ENCODE measurements at places on chromosomes 2 and 18.

- no peak for DNase-seq
Measured at GRCh38 chr2:19667536-19667949, 234.2 kb downstream of the TTC32 start.

- DNase-seq = no peak
Measured at GRCh38 chr18:45255197-45255890, 359.9 kb upstream of the SLC14A2 start.

- DNase-seq = no peak
Measured at GRCh38 chr2:3654011-3654410, 4.0 kb upstream of the ALLC start.

- DNase-seq = no peak
Measured at GRCh38 chr2:6780765-6781274, 84.9 kb downstream of the CMPK2 start.

DNA sequence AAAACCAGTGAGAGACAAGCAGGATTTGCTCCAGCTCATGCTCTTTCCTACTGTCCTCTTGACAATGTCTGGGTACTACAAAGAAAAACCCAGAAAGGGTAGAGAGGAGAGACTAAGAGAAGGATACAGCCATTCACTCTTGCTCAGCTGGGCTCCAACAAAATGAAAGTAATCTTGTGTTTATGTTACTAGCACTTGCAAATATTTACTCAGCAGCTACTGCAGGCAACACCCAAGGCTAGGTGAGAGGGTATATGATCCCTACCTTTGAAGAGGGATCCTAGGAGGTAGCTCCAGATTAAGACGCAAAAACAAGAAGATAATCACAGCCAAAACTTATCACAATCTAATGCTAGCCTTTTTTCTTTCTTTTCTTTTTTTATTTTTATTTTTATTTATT is 329.6 kb upstream of the ACVR2A start:
- DNase-seq = no peak

- no peak for DNase-seq
Measured at GRCh38 chr2:237160271-237160919, 74.7 kb downstream of the COPS8 start.

DNA sequence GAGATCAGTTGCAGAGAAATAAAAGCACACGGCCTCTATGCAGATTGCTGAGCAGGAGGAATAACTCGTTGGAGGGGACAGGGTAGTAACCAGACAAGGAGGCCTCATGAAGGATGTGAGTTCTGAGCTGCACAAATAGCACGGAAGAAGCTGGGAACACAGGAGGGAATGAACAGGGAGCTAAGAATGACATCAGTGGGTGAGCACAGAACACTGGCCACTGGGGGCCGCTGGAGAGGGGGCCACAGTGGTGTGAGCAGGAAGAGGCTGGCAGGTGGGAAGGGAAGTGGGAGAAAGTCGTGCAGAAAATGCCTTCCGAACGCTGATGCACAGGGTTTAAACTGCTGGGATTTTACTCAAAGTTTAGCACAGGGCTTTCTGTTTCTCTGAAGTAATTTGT is 61.0 kb downstream of the ZAP70 start:
- no peak for DNase-seq

DNA sequence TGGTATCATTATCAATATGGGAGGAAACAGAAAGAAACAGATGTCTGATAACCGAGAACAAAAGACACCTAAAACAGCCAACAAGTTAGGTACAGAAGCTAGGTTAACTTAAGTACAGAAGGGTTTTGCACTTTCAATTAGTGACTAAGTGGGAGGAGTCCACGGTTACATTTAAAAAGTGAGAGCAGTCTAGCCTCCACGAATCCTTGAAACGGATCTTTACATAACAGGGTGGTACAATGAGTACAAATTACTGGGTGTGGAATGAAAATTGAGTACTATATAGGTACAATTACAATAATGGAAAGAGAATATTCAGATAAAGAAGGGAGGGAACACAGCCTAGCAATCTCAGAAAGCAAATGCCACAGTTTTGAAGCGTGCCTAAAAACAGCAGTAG is 76.6 kb downstream of the TLK1 start:
- DNase-seq = no peak
